ENCODE measurements at places on chromosomes 4 and X. TPM values are rescaled to one million over a fixed set of nuclear protein-coding genes. Genes with fewer than 3 reads are reported as not detected.

The CYTL1 gene
- total RNA-seq = not detected

The SGCB gene
- total RNA-seq = 3.0 TPM

The CXorf49 gene
- total RNA-seq = not detected

The AMOT gene
- 0.61 TPM for total RNA-seq

DNA sequence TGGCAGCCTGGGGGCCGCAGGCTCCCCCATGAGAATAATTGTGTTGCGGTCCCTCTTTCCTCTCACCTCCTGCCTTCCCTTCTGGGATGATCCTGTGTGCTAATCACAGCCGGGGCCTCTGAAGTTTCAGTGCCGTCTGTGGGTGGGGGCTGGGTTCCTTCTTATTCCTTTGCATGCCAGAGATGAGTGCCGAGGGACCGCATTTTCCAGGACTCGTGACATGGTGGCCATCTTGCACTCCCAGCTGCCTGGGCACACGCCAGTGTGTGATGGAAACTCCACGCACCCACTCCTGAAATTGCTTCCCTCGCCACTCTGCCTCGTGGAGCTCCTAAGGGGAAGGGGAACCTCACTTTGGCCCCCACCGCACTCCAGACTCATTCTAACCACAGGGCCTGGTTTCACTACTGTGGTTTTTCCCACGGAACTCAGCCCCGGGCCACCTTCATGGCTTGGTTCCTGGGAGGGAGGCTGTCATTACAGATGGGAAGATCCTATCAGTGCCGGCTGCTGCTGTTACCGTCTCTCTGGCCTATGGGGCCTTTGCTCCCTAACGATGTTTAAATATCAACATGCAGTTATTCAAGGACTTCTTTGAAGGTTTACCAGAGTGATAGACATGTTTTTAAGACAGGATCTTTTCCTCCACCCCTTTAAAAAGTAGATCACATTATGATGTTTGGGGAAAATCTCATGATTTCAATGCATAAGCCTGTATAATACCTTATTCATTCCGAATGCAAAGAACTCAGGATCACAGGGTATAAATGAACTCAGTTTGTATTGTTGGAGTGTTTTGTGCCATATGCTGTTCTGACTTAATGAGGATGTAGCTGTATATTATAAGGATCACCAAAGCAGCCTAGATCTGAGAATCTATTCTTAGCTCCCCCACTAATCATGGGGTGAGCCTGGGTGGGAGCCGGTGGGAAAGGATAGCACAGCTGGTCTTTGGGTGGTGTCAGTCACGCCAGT lies 89.6 kb downstream of the SORCS2 start:
- DNase-seq = no peak

- no peak for DNase-seq
Measured at GRCh38 chrX:46850771-46851170, 13.9 kb downstream of the RP2 start.

DNA sequence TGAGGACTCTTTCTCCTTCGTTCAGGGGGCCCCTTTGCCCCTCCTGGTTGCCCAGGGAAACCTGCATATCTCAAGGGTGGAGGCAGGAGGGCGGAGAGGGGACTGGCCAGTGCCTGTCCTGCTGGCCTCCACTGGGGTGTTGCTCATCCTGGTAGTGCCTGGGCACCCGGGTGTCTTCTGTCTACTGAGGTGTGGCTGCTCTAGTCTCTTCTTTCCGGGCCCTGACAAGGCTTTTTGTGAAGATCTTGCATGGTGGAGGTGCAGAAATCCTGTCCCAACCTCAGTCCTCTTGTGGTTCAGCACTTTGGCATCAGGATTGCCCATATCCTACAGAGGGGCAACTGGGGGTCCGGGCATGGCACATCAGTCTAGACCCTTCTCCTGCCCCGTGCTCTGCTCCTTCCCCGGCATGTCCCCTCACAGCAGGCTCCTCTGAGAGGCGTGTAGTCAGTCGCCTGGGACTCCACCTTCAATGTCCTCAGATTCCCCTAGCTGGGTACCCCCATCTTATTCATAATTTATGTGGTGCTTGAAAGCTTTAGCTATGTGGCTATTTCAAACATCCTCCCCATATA lies 1.9 kb downstream of the CCDC110 start:
- no peak for DNase-seq

DNA sequence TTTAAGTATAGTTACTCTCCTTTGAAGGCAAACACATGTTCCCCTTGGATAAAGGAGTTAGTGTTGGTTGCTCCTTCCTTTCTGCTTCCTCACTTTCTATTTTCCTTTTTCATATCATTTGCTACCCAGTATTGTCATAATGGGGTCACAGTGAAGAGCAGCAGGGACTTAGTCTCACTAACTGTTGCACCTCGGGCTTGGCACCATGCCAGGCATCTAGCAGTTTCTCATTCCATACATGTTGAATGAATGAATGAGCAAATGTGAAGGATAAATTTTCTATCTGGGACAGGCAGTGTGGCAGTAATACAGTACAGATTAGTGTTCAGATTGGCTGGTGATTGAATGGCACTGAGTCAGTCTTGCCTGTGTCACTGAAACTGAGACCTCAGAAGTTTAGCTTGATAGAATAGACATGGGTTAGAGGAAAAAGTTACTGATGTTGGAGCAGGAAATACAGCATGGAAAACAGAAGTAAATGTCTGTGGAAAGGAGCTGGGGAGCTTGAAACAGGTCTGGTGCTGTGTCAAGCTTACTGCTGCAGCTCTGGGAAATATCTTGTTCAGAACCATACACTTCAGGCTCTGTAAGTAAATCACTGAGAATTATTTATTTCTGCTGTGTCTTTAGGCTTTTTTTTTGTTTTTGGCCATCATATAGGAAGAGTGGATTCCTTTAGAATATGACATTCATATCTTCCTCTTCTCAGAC lies 55.8 kb upstream of the PITX2 start:
- DNase-seq = no peak

- no peak for DNase-seq
Measured at GRCh38 chrX:15748841-15749240, 10.8 kb downstream of the CA5B start.

- DNase-seq = no peak
Measured at GRCh38 chr4:83152746-83153145, 38.2 kb upstream of the PLAC8 start.

DNA sequence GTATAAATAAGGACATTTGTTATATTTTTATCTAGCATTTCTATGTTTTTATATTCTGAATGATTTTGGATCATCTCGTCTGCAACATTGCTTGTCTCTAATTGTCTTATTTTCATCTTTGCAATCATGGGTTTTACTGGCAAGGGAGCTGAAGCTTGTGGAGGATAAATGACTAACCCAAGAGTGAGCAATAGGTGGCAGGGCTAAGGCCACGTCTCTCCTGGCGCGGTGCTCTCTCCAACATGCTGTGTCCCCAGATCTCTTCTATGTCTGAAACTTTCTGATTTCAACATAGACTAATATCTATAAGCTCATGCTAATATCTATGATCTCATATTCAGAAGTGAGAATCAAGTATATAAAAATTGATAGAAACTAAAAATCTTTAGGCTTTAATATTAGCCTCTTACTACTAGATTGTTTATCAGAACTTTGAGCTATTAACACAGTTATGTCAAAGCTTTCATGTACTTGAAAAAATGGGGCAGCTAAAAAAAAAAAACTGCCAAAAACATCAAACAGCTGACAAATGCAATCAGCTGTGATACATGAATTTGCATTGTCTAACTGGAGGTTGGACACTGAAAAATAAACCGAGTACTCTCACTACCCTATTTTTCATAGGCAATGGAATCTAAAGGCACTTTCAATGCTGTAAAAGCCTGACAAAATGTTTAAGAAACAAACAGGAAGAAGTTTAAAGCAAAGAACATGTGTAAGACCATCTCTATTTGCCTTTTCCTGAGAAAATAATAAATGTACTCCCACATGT lies 169.2 kb downstream of the TMA16 start:
- no peak for DNase-seq
